ENCODE measurements at places on chromosomes 12 and 14. TPM values are rescaled to one million over a fixed set of nuclear protein-coding genes. Genes with fewer than 3 reads are reported as not detected.

DNA sequence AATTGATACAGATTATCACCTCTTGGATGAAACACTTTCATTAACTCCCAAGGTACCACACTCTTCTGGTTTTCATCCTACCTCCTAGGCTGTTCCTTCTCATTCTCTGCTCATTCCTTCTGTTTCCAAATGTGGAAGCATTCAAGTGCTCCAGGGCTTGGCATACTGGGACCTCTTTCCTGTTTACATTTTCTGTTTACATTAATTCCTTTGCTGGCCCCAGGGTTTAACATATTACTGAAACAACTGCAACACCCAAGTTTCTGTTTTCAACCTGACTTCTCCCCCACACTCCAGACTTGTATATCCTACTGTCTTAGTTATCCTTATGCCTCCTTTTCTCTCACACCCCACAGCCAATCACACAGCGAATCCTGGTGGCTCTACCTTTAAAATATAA, 386.3 kb upstream of the GARIN6 start:
- DNase-seq = no peak

GRCh38 chr12:130433411-130433810, 95.7 kb downstream of the PIWIL1 start:
- DNase-seq = no peak

DNA sequence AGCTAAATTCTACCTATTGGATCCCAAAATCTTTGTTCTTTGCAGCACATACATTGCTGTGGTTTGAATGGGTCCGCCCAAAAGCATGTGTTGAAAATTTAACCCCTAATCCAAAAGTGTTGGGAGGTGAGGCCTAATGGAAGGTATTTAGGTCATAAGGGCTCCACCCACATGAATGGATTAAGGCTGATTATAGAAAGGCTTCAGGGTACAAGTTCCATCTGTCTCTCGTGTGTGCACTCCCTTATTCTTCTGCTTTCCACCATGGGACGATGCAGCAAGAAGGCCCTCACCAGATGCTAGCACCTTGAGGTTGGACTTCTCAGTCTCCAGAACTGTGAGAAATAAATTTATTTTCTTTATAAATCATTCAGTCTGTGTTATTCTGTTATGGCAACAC, 190.9 kb downstream of the SOX5 start:
- no peak for DNase-seq

DNA sequence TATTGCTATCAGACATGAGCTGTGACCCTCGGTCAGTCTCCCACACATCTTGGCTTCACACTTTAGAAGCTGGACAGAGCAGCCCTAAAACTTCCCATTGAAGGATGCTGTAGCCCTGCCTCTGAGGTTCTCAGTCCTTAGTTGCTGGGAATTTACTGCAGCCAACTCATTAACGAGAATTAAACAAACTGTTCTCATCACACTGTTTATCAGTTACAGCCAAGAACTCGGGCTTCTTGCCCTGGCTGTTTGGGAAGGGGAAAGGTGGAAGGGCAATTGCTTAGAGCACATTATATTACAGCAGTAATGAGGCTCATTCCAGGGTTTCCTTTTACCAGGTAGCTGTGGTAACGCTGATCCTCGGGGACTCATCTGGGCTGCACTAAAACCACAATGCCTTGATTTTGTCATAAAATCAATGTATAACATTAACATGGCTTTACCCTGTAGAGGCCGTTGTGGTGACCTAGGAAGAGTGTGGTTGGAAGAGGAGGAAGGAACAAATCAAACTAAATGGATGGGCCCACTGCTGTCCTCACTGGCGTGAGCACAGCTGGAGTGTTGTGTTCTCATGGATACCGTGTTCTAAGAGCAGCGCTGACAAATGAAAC, 87.1 kb downstream of the GPR135 start:
- no peak for DNase-seq

DNA sequence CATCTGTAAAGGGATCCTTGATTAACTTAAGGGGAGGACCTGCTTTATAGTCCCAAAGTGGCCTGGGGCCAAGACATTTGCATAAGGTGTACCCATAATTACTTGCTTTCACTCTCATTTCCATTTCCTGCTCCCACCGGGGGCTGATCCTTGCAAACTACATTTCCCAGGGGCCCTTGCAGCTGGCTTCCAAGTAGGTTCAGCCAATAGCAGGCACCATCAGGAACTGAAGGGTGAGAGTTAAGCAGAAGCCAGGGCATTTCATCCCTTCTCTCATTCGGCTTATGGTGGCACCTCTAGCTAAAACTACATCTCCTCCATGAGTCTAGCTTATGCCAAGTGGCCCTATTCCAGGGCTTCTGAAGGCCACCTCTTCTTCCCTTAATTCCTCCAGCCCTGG, 88.8 kb downstream of the CCDC60 start:
- DNase-seq = no peak

GRCh38 chr12:116919247-116919661, 8.5 kb downstream of the FBXW8 start:
- no peak for DNase-seq

GRCh38 chr12:59084511-59085375, 164.4 kb upstream of the LRIG3 start:
- peak; percentile 92 for DNase-seq

- DNase-seq = no peak
These were observed 132.2 kb upstream of the PMCH start for GRCh38 chr12:102329883-102330282.

The TMPRSS12 gene
- total RNA-seq = not detected
